Pancreas (tissue), 10 donors: ENCODE measurements at places on chromosomes 5 and 9. TPM values are rescaled to one million over a fixed set of nuclear protein-coding genes. Genes with fewer than 3 reads are reported as not detected.

GRCh38 chr9:101034222-101034621 is 5.7 kb downstream of the PLPPR1 start:
- H3K27ac ChIP-seq = no peak overlapping the region
- no peak overlapping the region for H3K4me3 ChIP-seq
- no peaks in the 10 kb centered on the region for H3K4me1 ChIP-seq
- no peak for DNase-seq

- H3K27ac ChIP-seq = no peak overlapping the region
- DNase-seq = no peak
- H3K27me3 ChIP-seq = no peaks in the 10 kb centered on the region
These were observed 30.4 kb downstream of the HTR1A start for GRCh38 chr5:63931836-63932235.

- H3K36me3 ChIP-seq = no peaks in the 10 kb centered on the region
- H3K4me1 ChIP-seq = no peaks in the 10 kb centered on the region
- H3K27ac ChIP-seq = no peak overlapping the region
- no peak for DNase-seq
- no peaks in the 10 kb centered on the region for H3K27me3 ChIP-seq
- no peak overlapping the region for H3K4me3 ChIP-seq
These were observed 20.7 kb downstream of the SLIT3 start for GRCh38 chr5:169280286-169280685.

The WNT8A gene
- not detected for total RNA-seq

- DNase-seq = no peak
- peaks cover 8% of the 10 kb centered on the region for H3K4me1 ChIP-seq
- no peak overlapping the region for H3K4me3 ChIP-seq
- H3K27me3 ChIP-seq = no peaks in the 10 kb centered on the region
- no peak overlapping the region for H3K27ac ChIP-seq
These were observed 2.5 kb upstream of the YTHDC2 start for GRCh38 chr5:113510836-113511451.
